ENCODE measurements at places on chromosomes 11 and 22.

- no peak for DNase-seq
These were observed 470.5 kb downstream of the SOX6 start for GRCh38 chr11:15885854-15886253.

GRCh38 chr11:235609-235996 lies 539 bp downstream of the SIRT3 start:
- no peak for DNase-seq

GRCh38 chr11:122123263-122123929 lies 7.4 kb upstream of the BLID start:
- DNase-seq: no peak

DNA sequence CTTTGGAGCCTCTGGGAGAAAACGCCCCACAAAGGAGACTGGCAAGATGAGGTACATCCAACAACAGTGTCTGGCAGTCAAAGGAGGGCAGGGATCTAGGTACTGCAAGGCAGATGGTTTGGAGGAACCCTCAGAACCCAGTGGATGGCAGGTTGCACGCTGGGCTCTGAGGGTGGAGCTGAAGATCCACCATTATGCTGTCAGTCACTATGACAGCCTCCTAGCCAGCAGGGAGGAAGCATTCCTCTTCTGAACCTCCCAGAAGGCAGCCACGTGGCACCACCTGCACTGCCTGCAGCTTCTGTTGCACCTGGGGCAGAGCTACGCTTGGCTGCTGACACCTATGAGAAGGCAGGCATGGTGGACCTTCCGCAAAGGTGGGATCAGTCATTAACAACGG lies 40.2 kb downstream of the HTR3A start:
- DNase-seq: no peak

DNA sequence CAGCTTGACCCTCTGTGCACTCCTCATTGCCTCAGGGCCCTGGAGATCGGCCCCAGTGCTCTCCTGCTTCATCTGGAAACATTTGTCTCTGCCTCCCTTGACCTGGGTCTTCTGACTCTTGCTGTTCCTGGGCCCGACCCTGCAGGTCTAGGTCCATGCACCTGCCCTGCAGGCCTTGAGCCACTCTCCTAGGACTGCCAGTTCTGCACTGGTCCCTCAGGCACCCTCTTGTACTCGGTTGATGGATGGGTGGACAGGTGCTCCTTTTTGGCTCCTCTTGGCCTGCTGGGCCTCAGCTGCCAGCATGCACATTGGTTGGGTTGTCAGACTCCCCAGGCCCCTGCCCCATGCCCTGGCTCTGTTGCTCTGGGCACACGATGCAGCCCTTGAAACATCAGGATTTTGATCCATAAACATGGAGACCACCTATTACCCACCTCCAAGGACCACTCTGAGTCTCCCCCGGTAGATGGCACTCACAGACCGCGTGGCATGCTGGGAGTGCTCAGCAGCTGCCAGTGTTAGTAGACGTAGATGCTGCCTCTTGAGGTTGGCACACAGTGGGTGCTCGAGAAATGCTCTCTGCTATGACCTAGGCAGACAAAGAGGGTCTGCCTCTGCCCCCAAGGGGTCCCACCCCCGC lies 20.2 kb upstream of the ACR start:
- DNase-seq: no peak

DNA sequence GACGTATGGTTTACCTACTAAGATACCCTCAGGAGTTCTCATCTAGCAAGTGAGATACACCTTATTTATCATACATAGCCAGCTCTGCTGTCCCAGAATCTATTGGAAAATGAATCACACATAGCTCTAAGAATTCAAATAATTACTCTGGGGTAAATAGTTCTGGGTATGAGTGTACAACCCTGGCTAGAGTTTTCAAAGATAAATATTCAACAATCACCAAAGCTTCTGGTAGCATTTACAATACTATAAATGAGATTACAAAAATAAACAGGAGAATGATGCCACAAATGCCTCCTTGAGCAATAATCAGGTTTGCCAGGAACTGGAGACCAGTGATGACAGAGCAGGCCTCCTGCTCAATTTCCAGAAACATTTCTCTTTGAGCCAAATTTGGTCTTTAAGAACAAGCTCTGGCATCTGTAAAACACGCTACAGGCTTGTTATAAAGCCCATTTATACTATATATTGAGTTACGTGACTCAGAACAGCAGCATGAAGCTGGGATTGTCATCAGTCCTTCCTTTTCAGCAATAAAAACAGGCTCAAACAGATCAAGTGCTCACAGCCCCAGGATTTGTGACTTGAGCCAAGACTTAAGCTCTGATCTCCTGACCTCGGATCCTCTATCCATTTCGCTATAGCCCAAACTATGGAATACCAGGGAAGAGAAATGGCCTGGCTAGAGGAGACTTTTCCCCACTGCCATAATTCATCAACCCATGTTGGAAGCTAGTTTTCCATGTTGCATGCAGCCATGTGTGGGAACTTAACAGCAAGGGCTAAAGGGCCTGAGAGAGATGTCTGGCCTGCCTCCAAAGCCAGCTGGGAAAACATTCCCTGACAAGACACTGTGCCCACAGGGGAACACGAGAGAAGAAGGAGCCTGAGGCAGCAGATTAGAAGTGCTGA lies 19.7 kb downstream of the RAB30 start:
- DNase-seq: no peak

DNA sequence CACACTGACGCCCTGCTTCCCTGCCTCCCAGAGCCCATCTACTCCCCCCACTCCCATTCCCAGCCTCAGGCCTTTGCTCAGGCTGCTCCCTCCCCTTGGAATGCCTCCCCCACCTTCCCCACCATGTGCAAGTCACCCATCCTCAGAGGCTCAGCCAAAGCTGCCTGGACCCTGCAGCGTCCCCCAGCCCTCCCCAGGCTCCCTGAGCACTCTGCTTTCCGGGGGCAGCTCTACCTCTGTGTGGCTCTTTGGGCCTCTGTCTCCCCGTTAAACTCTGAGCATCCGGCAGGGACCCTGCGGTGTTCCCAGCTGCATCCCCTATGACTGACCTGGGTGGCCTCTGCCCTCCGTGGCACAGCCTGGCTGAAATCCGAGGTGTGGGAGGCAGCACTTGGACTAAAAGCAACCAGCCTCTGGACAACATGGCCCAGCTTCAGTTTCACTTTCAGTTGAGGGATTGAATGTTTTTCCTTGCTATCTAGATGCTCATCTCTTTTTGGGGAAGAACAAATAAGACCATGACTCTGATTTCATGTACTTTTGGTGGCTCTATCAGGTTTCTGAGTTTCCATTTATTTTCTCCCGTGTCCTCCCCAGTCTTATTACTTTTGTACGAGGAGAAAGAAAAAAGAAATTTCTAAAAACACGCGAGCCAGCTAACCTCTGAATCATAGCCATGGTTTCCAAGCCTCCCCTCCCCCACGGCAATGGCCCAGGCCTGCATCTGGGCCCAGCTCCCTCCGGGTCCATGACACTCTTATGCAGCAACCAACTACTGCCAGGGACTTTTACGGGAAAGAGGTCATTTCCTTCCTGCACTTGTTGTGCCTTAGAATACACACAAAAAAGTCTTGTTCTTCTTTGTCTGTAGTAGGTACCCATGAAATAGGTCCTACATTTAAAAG lies 3.8 kb downstream of the APOL3 start:
- DNase-seq: peak; percentile 77

- DNase-seq: peak; percentile 50
These were observed 26.8 kb downstream of the CLDN25 start for GRCh38 chr11:113806406-113806805.

- peak; percentile 17 for DNase-seq
These were observed 14.0 kb upstream of the SESN3 start for GRCh38 chr11:95245038-95245437.

DNA sequence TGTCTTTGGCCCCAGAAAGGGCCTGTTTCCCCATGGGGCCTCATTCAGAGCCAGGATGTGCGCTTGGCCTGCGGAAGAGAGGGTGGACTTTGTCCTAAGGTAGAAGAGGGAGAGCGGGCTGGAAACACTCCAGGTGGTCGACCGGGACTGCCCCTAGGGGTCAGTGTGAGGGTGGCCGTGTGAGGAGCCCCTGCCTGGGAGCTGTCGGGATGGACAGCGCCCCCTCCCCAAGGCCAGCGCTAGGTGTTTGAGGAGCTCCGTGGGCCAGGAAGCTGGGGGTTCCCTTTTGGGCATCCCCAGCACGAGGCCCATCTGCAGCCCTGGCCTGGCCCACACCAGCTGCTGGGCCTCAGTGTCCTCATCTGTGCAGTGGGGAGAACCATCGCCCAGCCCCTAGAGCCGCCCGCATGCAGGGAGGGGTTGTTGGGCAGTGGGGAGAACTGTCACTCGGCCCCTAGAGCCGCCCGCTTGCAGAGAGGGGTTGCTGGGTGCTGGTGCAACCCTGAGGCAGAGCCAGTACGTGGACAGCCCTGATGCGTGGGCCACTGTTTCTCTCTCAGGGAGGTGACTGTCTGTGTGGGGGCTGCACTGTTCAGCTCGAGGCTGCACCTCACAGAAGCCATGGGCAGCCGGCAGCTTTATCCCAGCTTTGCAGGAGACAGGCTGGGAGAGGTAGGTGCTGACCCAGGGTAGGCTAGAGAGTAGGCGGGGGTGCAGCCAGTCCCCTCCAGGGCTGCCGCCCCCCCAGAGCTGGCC lies 1319.9 kb downstream of the BRD1 start:
- DNase-seq: no peak

DNA sequence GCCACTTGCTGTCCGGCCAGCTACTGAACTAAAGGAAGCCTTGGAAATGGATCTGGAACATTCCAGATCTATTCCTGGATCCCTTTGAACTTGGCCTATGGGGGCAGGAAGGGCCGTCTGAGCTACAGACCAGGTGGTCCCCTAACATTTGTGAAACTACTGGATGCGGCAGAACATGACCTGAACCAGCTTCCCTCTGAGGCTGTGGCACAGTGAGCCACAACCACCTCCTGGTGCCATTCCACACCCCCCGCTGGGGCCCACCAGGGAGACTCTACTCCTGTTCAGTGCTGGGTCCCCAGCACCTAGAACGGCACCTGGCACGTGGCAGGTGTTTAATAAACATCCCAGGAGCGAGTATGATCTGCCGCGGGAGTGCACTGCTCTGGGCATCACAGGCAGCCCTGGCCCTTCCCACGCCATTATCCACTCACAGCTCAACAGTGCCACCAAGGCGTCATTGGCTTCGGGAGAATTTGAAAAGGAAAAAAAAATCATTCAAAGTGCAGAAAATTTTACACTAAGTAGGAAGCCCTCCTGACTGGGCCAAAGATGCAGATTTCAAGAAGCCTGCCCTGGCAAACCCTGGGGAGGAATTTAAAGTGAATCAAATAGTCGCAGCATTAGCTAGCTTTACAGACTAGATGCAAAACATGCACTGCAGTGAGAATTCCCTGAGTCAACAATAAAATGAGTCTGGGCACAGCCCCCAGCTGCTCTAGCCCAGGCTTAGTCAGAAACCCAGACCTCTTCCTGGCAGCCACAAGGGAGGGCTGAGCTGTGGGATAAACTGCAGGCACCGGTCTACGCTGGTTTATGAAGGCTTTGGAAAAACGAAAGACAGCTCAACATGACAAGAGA lies 14.3 kb upstream of the EFCAB6 start:
- DNase-seq: peak; percentile 77

DNA sequence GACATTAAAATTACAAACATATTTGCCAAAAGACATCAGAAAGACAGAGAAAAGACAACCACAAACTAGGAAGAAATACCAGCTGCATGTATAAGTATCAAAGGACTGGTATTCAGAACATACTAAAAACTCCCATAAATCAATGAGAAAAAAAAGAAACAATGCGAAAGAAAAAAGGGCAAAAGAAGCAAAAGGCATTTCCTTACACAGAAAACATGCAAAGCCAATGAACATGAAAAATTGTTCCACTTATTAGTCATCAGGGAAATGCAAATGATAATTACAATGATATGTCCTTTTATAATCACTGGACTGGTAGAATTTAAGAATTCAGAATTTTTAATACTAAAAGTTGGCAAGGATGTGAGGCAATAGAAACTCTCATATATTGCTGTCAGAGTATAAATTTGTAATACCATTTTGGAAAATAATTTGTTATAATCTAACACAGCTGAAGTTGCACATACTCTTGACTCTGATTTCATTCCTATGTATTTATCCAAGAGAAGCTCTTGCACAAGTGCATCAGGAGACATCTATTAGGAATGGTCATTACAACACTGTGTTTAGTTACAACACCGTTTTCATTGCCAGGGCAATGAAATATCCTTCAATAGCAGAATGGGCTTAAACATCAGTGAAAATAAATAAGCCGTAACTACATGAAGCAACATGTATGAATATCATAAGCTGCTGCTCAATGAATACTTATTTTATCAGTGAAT lies 279.7 kb downstream of the SWAP70 start:
- no peak for DNase-seq

- no peak for DNase-seq
These were observed 57.6 kb downstream of the LIF start for GRCh38 chr22:30188911-30189310.

GRCh38 chr11:115409116-115409670 lies 95.0 kb downstream of the CADM1 start:
- DNase-seq: no peak

- DNase-seq: no peak
These were observed 31.4 kb downstream of the IGHMBP2 start for GRCh38 chr11:68935066-68935465.

DNA sequence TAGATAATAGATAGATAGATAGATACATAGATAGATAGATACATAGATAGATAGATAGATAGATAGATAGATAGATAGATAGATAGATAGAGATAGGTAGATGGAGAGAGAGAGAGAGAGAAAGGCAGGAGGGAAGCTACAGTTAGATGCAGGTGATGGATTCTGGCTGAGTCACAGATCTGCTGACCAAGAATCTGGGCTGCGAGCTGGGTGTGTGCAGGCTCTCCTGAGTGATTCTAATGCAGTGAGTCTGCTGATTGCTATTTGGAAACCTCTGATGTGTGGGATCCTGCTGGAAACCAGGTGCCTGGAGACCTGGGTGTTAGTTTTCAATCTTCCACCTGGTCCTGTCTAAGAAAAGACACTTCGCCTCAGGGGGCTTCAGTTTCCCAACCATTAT lies 1441.8 kb downstream of the TBC1D22A start:
- DNase-seq: no peak

DNA sequence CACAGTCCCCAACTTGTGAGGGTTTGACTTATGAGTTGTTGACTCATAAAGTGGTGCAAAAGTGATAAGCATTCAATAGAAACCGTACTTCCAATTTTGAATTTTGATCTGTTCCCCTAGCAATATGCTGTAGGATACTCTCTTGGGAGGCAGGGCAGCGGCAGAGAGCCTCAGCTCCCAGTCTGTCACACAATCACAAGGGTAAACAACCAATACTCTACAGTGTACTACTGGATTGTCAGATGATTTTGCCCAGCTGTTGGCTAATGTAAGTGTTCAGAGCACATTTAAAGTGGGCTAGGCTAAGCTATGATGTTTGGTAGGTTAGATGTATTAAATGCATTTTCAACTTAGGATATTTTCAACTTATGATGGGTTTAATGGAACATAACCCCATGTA lies 13.7 kb upstream of the NXPE2 start:
- DNase-seq: no peak

DNA sequence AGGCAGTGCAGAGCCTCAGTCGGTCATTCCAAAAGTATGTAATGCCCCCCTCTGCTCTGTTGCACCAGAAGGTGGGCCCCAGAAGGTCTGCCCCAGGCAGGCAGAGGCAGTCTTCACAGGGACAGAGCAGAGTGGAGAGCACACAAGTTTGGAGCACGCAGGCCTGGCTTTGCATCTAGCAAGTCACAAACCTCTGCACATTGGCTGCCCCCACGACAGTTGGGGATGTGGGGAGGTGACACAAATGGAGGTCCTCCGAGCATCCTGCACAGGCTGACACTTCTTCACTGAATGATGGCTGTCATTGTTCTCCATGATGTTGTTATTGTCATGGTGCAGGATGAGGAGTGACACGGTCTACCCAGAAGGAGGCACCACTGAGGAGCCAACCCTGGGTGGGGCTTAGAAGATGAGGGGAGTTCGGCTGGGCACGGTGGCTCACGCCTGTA lies 11.9 kb downstream of the TOM1 start:
- no peak for DNase-seq

GRCh38 chr22:23069502-23070357 lies 589 bp upstream of the GNAZ start:
- DNase-seq: peak; percentile 100
